ENCODE measurements at places on chromosomes 12 and 14. TPM values are rescaled to one million over a fixed set of nuclear protein-coding genes. Genes with fewer than 3 reads are reported as not detected.

- no peak for DNase-seq
Measured at GRCh38 chr12:117547209-117547608, 185.8 kb upstream of the NOS1 start.

DNA sequence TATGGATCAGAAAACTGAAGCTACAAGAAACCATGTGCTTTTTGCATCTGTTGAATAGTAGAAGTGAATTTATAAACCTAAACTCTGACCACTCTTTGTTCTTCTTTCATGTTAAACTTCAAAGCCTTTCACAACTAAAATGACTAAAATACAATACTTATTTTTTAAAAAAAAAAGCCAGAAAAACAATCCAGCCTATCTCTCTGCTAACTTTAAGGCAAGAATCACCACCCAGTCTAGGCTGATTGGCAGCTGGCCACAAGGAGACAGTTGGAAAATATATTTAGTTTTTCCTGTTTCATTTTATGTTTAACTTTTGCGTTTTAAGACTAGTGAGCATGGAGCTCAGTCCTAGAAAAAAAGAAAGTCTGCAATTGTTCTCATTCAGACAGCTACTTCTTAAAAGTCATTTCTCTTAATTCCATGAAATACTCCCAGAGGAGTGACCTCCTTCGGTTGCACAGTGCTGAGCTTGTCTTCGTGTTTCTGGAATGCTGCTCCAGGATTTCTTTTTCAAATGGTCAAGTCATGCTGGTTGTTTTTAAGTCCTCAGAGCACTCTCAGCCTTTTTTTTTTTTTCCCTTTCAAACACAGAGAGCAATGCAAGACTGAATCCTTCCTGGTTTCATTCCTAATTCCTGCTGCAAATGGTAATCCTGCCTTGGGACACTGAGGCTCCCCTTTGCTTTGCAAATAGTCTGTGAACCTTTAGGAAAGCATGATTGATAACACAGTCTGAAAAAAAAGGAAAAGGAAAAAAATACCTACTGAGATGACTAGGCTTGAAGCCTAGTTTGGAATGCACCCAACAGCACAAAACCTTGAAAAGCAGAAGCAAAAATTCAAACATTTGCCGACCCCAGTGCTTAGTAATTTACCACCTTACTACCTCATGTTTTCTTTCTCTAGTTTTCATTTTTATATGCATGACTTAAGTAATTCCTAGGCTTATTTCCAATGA, 233.3 kb upstream of the DAAM1 start:
- no peak for DNase-seq

- no peak for DNase-seq
Measured at GRCh38 chr12:113149361-113150150, at the start of gene CFAP73. CFAP73 (plus strand) TSS chr12:113149724; CDS start chr12:113149858, 134 bp downstream.

GRCh38 chr14:81193924-81194633, 26.7 kb downstream of the GTF2A1 start:
- peak; percentile 10 for DNase-seq

DNA sequence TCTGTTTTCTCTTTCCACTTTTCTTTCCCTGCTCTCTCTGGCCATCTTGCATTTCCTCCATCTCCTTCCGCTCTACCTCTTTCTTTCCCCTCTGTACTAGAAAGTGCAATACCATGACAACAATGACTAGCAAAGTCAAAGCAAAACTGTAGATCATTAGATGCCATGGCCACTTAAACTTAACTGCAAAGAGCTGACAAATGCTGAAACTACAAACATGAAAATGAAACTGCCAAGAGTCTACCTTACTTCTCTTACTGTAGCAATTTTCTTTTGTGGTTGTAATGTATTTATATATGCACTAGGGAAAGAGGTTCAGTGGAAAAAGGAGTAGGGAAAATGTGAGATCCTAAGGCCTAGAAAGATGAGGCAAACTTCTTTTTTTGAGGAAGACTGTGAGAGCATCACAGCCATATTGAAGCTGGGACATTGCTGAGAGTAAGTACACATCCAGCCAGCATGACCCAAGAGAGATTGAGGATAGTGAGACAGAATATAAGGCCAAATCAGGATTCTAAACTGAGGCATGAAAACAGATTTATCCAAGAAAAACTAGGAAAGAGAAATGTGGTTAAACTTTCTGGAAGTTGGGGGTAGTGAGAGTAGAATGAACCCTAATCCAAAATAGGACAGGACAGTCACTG, 276.6 kb upstream of the NAV3 start:
- DNase-seq = no peak

DNA sequence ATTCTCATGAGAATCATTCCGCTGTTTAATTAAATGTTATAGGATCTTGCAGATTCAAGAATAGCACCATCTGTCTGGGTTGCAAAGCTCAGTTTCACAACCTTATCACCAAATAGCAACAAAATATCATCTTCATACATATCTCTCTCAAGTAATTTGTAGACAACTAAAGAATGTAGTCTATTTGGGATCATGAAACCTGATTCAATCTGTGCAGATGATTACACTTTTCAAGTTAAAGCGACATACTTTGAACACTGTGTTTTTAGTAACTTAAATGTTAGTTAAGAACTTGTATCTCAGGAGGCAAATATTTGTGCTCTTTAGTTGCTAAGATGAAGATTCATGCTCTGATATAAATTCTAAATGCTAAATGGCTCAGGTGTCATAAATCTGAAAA, 14.8 kb downstream of the MED13L start:
- no peak for DNase-seq

DNA sequence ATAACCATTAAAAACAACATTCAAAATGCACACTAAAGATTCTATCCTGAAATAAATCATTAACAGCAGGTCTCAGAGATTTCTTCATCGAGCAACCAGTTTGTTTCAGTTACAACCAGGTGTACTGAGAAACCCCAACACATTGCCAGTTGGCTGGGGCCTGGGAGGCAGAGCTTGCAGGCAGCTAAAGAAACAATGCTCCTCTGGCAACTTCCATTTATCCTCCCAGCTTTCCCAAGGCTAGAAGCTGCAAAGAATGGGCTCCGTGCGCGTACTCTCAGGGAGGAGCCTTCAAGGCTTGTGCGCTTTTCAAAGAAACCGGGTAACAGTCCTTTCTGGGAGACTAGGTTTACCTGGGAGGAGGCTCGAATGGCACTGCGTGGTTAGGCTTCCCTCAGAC, 181.6 kb downstream of the MSRB3 start:
- DNase-seq = no peak

GRCh38 chr14:49584058-49584457, 2.1 kb downstream of the RPS29 start:
- DNase-seq = no peak

GRIP1 gene
- total RNA-seq = 1.6 TPM

- DNase-seq = peak; percentile 45
Measured at GRCh38 chr14:104794099-104794498, 1.4 kb downstream of the AKT1 start.

KIAA0586 gene
- 29.7 TPM for total RNA-seq

- no peak for DNase-seq
Measured at GRCh38 chr12:67320614-67321295, 51.6 kb downstream of the CAND1 start.

- no peak for DNase-seq
Measured at GRCh38 chr12:87141091-87141490, 884.9 kb upstream of the MGAT4C start.

GRCh38 chr12:9973949-9974348, 2.7 kb downstream of the CLEC12A start:
- DNase-seq = no peak

KITLG gene
- total RNA-seq = 0.12 TPM

Measured in activated CD4-positive, alpha-beta T cell treated with anti-CD3 and anti-CD28 coated beads, Interleukin-2, amount 10 ng/mL, durations not matched to agents 7 days and 5 days (primary cell).